ENCODE measurements at places on chromosomes 7 and 10. TPM values are rescaled to one million over a fixed set of nuclear protein-coding genes. Genes with fewer than 3 reads are reported as not detected.
A peak's percentile ranks its signal among the peaks of the same experiment; 100 is the strongest.

DNA sequence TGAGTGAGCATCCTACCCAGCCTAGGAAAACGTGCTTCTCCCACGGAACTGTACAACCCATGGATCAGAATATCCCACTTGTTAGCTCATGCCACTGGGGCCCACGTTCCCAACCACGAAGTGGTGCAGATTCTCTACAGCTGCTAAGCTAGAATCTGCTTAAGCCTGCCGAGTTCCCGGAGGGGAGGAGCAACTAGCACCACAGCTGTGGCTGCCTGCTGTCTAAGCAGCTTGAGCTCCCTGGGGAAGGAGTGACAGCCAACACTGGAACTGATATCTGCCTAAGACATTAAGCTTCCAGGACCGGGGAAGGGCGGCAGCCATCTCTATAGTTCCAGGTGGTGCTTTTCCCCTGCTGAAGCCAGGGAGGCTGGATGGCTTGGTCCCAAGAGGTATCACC lies 334.7 kb upstream of the CHRM2 start:
- no peak for DNase-seq
- H3K36me3 ChIP-seq: no peaks in the 10 kb centered on the region
- no peaks in the 10 kb centered on the region for H3K4me1 ChIP-seq
- H3K4me3 ChIP-seq: no peak overlapping the region
- no peaks in the 10 kb centered on the region for H3K27me3 ChIP-seq
- no peak overlapping the region for H3K27ac ChIP-seq

GRCh38 chr10:36448760-36449691 lies 676.4 kb upstream of the ANKRD30A start:
- peak overlapping the region; percentile 48 for H3K27ac ChIP-seq
- H3K4me1 ChIP-seq: no peaks in the 10 kb centered on the region

The ZP3 gene
- total RNA-seq: 5.9 TPM

The HUS1 gene
- total RNA-seq: 64.7 TPM

DNA sequence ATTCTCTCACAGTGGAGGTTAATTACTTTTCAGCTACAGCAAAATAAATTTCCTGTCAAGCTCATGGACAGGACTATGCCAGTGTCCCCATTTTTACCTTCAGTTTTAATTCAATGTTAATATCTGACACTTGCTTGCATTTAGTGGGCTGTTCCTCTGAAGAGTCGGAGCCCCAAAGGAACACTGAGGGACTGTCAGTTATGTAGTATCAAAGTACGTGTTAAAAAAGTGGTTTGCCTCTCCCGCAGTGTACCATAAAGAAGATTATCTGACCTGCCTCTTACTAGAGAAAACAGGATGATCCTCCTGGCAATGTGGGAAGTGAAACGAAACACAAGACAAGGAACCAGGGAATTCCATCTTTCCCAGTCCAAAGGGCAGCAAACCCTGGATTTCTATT lies 1010.9 kb upstream of the PHF14 start:
- H3K27me3 ChIP-seq: no peaks in the 10 kb centered on the region
- no peak overlapping the region for H3K27ac ChIP-seq
- no peaks in the 10 kb centered on the region for H3K36me3 ChIP-seq
- DNase-seq: no peak

- no peak overlapping the region for H3K27ac ChIP-seq
- DNase-seq: no peak
- no peaks in the 10 kb centered on the region for H3K4me1 ChIP-seq
- no peaks in the 10 kb centered on the region for H3K36me3 ChIP-seq
- H3K27me3 ChIP-seq: no peaks in the 10 kb centered on the region
These were observed 412.5 kb downstream of the PLXDC2 start for GRCh38 chr10:20228729-20229128.

The OGDHL gene
- 5.9 TPM for total RNA-seq

- peak overlapping the region; percentile 74 for H3K27ac ChIP-seq
- no peaks in the 10 kb centered on the region for H3K27me3 ChIP-seq
- DNase-seq: peak; percentile 32
- no peaks in the 10 kb centered on the region for H3K36me3 ChIP-seq
These were observed 131.2 kb downstream of the RALA start for GRCh38 chr7:39754326-39755120.

GRCh38 chr7:17583786-17584185 lies 285.3 kb downstream of the AHR start:
- no peaks in the 10 kb centered on the region for H3K27me3 ChIP-seq
- H3K4me3 ChIP-seq: no peak overlapping the region
- H3K36me3 ChIP-seq: no peaks in the 10 kb centered on the region
- H3K4me1 ChIP-seq: no peaks in the 10 kb centered on the region

- H3K27me3 ChIP-seq: no peaks in the 10 kb centered on the region
- no peak overlapping the region for H3K4me3 ChIP-seq
- no peak overlapping the region for H3K27ac ChIP-seq
- H3K36me3 ChIP-seq: no peaks in the 10 kb centered on the region
- no peak for DNase-seq
These were observed 66.7 kb upstream of the SORCS3 start for GRCh38 chr10:104574427-104574826.

DNA sequence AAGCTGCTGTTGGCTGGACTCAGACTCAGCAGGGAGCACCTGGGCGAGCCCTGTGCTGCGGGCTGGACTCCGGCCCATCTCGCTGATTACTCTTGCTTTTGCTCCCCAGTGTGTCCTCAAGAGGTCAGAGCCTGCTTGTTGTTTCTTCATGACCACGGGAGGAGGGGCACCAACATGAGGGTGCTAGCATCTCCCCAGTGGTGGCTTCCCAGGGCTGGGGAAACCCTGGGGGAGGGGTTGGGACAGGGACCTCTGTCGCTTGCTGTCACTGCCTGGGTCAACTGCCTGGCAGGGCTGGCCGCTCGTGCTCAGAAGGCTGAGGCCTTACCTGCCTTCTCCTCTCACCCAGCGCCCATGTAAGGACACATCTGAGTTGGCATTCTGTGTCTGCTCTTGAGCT lies 152.3 kb upstream of the SHH start:
- H3K4me1 ChIP-seq: no peaks in the 10 kb centered on the region
- no peak overlapping the region for H3K4me3 ChIP-seq
- no peak overlapping the region for H3K27ac ChIP-seq

- DNase-seq: no peak
- no peak overlapping the region for H3K27ac ChIP-seq
- no peaks in the 10 kb centered on the region for H3K27me3 ChIP-seq
- no peaks in the 10 kb centered on the region for H3K36me3 ChIP-seq
These were observed 399.5 kb upstream of the ANKRD30A start for GRCh38 chr10:36725581-36726520.

The LLCFC1 gene
- not detected for total RNA-seq

GRCh38 chr7:147509541-147510200 lies 1080.9 kb upstream of the C7orf33 start:
- H3K4me3 ChIP-seq: no peak overlapping the region
- no peak for DNase-seq
- H3K4me1 ChIP-seq: no peaks in the 10 kb centered on the region
- H3K27me3 ChIP-seq: no peaks in the 10 kb centered on the region

GRCh38 chr7:85567983-85568382 lies 381.1 kb upstream of the SEMA3D start:
- no peak for DNase-seq
- H3K4me3 ChIP-seq: no peak overlapping the region
- no peaks in the 10 kb centered on the region for H3K27me3 ChIP-seq
- no peak overlapping the region for H3K27ac ChIP-seq

DNA sequence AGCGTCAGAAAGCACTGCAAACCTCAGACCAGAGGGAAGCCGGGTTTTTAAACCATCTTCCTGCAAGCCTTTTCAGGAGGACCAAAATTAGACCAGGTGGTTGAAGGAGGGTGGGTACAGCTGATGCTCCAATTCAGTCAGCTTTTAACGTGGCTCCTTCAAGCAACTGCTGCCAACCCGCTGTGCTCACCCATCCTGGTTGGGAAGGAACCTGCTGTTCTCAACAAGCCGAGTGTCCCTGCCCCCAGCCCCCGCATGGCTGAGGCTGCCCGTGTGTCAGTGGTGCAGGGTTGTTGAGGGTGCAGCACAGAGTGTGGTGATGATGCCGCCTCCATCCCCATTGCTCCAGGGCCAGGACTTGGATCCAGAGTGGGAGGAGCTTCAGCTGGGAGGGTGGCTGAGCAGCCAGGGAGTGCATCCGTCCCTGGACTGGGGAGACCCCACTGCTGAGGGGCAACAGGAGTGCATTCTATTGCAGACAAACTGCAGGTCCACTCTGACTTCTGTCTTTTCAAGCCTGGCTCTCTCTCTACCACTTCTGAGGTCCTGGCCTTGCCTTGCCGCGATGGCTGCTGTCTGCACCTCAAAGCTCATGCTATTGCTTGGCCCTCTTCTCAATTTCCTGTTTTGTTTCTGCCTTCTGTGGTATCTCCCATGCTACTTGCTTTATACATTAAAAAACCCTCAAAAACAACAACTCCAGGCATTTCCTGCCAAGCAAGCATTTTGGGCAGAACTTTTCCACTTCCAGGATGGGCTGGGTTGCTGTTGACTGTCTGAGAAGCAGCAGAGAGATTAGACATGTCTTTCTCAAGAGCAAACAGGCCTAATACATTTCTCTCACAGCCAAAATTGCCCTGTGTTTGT lies 134.7 kb downstream of the DNAJB6 start:
- H3K36me3 ChIP-seq: no peaks in the 10 kb centered on the region
- no peak for DNase-seq
- H3K27ac ChIP-seq: no peak overlapping the region
- no peaks in the 10 kb centered on the region for H3K27me3 ChIP-seq
- H3K4me1 ChIP-seq: no peaks in the 10 kb centered on the region
- H3K4me3 ChIP-seq: no peak overlapping the region

The AKR1C2 gene
- 5.4 TPM for total RNA-seq

GRCh38 chr7:88666626-88667025 lies 92.9 kb upstream of the ZNF804B start:
- no peak overlapping the region for H3K4me3 ChIP-seq
- H3K27me3 ChIP-seq: no peaks in the 10 kb centered on the region
- no peak overlapping the region for H3K27ac ChIP-seq
- H3K4me1 ChIP-seq: no peaks in the 10 kb centered on the region
- H3K36me3 ChIP-seq: no peaks in the 10 kb centered on the region

- DNase-seq: no peak
- H3K36me3 ChIP-seq: no peaks in the 10 kb centered on the region
- H3K27ac ChIP-seq: no peak overlapping the region
- no peak overlapping the region for H3K4me3 ChIP-seq
- H3K4me1 ChIP-seq: no peaks in the 10 kb centered on the region
- no peaks in the 10 kb centered on the region for H3K27me3 ChIP-seq
These were observed 104.7 kb downstream of the GPR85 start for GRCh38 chr7:112981966-112982365.
